ENCODE measurements at places on chromosomes 5 and 9. TPM values are rescaled to one million over a fixed set of nuclear protein-coding genes. Genes with fewer than 3 reads are reported as not detected.
A peak's percentile ranks its signal among the peaks of the same experiment; 100 is the strongest.

DNA sequence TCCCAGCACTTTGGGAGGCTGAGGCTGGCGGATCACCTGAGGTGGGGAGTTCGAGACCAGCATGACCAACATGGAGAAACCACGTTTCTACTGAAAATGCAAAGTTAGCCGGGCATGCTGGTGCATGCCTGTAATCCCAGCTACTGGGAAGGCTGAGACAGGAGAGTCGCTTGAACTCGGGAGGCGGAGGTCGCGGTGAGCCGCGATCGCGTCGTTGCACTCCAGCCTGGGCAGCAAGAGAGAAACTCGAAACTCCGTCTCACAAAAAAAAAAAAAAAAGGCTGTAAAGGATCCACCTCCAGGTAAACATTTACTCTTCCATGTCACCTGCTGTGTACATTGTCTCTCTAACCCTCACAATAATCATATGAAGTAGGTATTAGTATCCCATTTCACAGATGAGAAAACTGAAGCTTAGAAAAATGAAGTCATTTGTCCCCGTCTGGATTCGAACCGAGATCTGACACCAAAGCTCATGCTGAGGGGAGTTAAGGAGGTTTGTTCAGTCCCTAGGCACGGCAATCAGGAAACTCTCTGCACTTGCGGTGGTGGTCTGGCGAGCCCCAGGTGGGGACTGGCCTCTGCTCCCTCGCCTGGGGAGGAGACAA, 494 bp upstream of the DOCK2 start:
- H3K27me3 ChIP-seq, result peaks cover 30% of the 10 kb centered on the region
- H3K27ac ChIP-seq, result no peak overlapping the region
- H3K36me3 ChIP-seq, result peaks cover 17% of the 10 kb centered on the region
- no peak for DNase-seq
- peaks cover 22% of the 10 kb centered on the region for H3K4me1 ChIP-seq

DNA sequence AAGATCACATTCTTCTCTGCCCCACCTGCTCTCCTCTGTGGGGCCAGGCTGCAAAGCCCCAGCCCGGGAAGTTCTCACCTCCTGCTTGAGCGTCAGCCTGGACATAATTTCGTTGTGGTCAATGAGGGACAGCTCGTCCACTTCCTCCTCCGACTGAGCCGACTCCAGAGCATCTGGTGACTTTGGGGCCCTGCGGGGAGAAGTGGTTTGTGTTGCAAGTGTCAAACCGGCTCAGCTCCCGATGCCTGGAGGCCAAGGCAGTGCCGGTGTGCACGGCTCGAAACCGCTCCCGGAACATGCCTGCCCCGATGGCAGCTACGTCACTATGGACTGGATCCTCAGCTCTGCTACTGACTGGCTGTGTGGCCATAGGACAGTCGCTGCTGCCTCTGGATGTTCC, 52.8 kb downstream of the PRRT1B start:
- H3K27ac ChIP-seq, result peak overlapping the region; percentile 19
- H3K27me3 ChIP-seq, result no peaks in the 10 kb centered on the region
- H3K4me1 ChIP-seq, result no peaks in the 10 kb centered on the region
- no peak overlapping the region for H3K4me3 ChIP-seq
- H3K36me3 ChIP-seq, result peaks cover 23% of the 10 kb centered on the region
- DNase-seq, result no peak

Gene SLC45A2
- not detected for total RNA-seq

- H3K4me1 ChIP-seq, result peaks cover 54% of the 10 kb centered on the region
- DNase-seq, result no peak
- no peaks in the 10 kb centered on the region for H3K36me3 ChIP-seq
These were observed 74.4 kb downstream of the LHFPL2 start for GRCh38 chr5:78574131-78574673.

Gene LCN9
- total RNA-seq, result 1.7 TPM

- no peak overlapping the region for H3K4me3 ChIP-seq
- H3K4me1 ChIP-seq, result peaks cover 28% of the 10 kb centered on the region
- no peaks in the 10 kb centered on the region for H3K36me3 ChIP-seq
- H3K27me3 ChIP-seq, result no peaks in the 10 kb centered on the region
- DNase-seq, result no peak
These were observed 47.5 kb upstream of the ARAP3 start for GRCh38 chr5:141729387-141730006.

DNA sequence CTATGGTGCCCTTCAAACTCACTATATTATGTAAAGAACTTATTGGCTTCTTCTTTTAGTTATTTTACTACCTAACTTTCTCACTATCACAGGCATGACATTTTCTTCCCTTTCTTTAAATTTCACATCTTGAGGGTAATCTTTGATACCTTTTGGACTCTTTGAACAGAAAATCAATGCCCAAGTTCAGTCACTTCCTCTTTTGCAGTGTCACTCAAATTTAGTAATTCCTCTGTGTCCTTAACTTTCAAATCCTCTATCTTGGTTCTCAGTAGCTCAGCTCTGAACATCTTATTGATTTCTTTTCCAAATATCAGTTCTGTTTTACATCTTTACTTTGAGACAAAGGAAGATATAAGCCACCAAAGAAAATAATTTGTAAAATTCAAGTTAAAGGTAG, 25.5 kb downstream of the CNTLN start:
- H3K4me1 ChIP-seq, result peaks cover 17% of the 10 kb centered on the region
- no peak overlapping the region for H3K4me3 ChIP-seq
- peaks cover 14% of the 10 kb centered on the region for H3K36me3 ChIP-seq

DNA sequence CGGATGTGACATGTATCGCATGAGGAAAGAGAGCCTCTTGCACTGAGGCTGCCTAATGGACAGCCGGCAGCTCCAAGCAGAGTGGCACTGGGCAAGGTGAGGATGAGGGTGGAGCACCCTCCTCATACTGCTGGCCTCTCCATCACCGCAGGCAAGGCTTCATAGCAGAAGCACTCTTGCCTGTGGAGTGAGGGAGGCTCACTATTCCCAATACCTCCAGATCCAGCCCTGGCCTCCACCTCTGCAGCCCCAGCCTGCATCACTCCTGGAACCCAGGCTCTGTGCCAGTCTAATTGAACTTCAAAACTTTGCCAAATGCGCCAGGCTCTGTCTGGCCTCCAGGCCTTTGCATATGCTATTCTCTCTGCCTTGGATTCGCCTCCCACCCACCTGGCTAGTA, 29.7 kb upstream of the ARAP3 start:
- no peak overlapping the region for H3K27ac ChIP-seq
- no peaks in the 10 kb centered on the region for H3K27me3 ChIP-seq
- no peak overlapping the region for H3K4me3 ChIP-seq
- no peak for DNase-seq
- no peaks in the 10 kb centered on the region for H3K36me3 ChIP-seq

- H3K27me3 ChIP-seq, result peaks cover 6% of the 10 kb centered on the region
- H3K27ac ChIP-seq, result peak overlapping the region; percentile 93
- H3K4me1 ChIP-seq, result peaks cover 6% of the 10 kb centered on the region
- peaks cover 4% of the 10 kb centered on the region for H3K36me3 ChIP-seq
These were observed 25.2 kb upstream of the FOCAD start for GRCh38 chr9:20658677-20659473.

- H3K36me3 ChIP-seq, result no peaks in the 10 kb centered on the region
- no peak overlapping the region for H3K27ac ChIP-seq
- H3K4me3 ChIP-seq, result no peak overlapping the region
- peaks cover 17% of the 10 kb centered on the region for H3K4me1 ChIP-seq
These were observed 116.3 kb upstream of the SLC25A48 start for GRCh38 chr5:135718151-135718550.

Gene SPINK1
- 5.4 TPM for total RNA-seq

GRCh38 chr5:176394881-176395675, 6.5 kb downstream of the HIGD2A start:
- no peaks in the 10 kb centered on the region for H3K27me3 ChIP-seq
- no peak for DNase-seq
- no peaks in the 10 kb centered on the region for H3K36me3 ChIP-seq
- no peaks in the 10 kb centered on the region for H3K4me1 ChIP-seq

GRCh38 chr5:87151547-87151946, 116.1 kb upstream of the RASA1 start:
- DNase-seq, result no peak
- no peak overlapping the region for H3K4me3 ChIP-seq
- no peak overlapping the region for H3K27ac ChIP-seq
- H3K36me3 ChIP-seq, result no peaks in the 10 kb centered on the region
- H3K27me3 ChIP-seq, result no peaks in the 10 kb centered on the region

Gene SPOCK1
- total RNA-seq, result 13.2 TPM

DNA sequence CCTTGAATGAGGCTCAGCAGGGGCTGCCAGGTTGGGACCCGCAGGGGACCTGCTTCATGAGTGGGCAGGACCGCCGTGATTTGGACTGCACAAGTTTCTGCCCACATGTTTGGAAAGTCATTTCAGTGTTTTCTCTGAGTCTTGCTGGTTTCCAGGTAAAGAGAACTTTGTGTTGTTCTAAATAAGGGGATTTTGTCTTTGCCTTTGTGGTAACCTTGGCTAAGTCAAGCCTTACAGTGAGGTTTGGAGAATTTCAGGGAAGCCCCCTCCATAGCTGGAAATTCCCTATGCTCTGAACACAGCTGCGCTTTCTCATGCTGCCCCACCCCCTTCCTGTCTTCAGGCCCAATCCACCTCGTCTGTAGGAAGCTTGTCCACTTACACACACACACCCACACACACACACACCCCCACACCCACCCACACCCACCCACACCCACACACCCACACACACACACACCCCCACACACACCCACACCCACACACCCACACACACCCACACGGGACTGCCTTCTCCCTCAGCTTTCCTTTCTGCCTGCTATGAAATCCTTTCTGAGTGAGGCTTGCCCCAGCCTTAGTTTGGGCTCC, 270.1 kb downstream of the HSPA4 start:
- no peak overlapping the region for H3K4me3 ChIP-seq
- H3K4me1 ChIP-seq, result peaks cover 45% of the 10 kb centered on the region
- H3K27ac ChIP-seq, result no peak overlapping the region

DNA sequence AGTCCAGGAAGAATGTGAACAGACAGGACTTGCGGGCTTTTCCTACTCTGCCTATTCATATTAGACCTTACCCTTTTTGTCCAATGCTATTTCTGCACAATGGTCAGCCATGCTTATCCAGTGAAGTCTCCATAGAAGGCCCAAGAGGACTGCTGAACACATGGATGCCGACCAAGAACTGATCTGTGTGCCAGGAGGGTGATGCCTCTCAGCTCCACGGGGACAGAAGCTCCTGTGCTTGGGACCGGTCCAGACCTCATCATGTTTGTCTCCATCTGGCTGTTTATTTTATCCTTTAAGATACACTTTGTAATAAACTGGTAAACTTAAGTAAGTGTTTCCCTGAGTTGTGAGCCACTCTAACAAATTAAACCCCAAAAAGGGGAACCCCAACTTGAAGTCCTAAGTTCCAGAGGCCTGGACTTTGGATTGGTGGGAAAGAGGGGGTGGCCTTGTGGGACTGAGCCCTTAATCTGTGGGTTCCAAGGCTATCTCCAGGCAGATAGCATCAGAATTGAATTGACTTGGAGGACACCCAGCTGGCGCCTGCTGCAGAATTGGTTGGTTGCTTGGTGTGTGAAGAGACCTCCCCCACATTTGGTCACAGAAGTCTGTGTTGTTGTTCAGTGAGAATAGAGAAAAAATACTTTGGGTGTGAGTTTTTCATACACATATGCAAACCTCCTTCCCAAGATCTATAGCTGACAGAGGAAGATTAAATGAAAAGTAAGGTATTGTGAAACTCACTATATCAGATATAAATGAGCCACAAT, 57.9 kb upstream of the ANKH start:
- no peaks in the 10 kb centered on the region for H3K36me3 ChIP-seq
- DNase-seq, result no peak
- no peaks in the 10 kb centered on the region for H3K4me1 ChIP-seq
- no peak overlapping the region for H3K4me3 ChIP-seq

DNA sequence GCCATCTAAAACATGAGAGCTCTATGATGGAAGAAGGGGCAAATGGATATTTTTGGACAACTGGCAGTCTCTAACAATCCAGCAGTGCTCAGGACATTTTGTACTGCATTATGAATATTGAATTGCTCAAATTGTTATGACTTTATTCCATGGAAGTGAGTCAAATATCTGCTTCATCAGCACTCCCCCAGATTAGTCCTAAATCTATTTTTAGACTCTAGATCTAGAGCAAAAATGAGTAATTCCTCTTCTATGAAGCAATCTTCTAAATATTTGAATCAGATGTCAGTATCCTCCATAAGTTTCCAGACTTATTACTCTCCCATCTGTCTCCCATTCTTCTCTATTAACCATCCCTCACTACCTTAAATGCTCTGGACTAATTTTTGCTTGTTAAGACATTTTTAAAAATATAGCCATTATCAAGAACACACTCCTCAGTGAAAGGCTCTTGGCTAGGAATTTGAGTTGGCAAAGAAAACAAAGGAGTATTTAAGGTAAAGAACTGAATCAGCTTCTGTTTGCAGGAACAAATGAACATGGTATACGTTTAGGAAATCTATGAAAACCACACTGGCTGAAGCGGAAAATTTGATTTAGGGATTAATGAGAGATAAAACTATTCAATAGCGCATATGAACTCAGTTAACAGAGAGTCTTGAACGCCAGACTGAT, 300.9 kb downstream of the MCTP1 start:
- no peak for DNase-seq
- no peaks in the 10 kb centered on the region for H3K27me3 ChIP-seq
- no peaks in the 10 kb centered on the region for H3K36me3 ChIP-seq

Gene RNF183
- 0.17 TPM for total RNA-seq

GRCh38 chr5:125272357-125272756, 525.9 kb upstream of the ZNF608 start:
- H3K27me3 ChIP-seq, result no peaks in the 10 kb centered on the region
- H3K4me3 ChIP-seq, result no peak overlapping the region
- no peak overlapping the region for H3K27ac ChIP-seq
- no peaks in the 10 kb centered on the region for H3K36me3 ChIP-seq
- peaks cover 30% of the 10 kb centered on the region for H3K4me1 ChIP-seq

DNA sequence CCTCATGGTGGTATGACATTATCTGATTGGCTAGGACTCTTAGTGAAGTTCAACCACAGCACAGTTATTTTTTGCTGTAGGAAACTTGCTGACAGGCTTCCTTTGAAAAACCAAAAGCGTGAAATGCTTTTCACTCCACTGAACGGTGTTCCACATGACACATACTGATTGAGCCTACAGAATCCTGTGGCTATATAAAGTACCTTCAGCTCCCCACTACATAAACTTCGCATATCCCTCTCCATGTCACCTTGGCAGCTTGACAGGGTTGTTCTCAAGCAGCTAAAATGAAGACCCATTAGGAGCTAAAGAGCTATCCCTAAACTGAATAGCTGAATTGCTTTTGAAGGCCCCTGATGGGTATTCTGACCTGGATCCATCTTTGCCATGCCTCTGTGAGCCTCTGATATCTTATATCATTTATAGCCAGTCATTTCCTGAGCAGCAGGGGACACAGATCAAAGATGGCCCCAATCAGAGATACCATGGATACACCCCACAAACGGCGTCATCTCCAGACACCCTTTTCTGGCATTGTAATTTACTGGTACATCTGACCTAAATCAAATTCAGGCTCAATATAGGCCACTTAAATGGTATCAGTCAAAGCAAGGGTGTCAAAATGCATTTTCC, 91.5 kb downstream of the APBA1 start:
- no peak for DNase-seq
- H3K27me3 ChIP-seq, result peaks cover 79% of the 10 kb centered on the region
- H3K36me3 ChIP-seq, result no peaks in the 10 kb centered on the region

DNA sequence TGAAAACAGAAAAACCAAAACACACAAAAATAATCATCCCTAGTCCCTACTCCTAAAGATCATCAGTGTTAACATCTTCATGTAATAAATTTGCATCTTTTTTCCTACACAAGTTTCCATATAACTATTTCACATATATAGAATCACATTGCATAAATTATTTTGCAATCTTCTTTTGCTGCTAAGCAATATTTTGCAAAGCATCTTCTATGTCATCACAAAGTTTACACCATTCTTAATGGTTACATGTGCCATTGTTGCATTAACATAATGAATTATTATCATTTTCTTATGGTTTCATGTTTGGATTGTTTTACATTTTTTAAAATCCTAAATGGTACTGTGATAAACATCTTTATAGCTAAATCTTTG, 17.8 kb downstream of the SH3TC2 start:
- no peaks in the 10 kb centered on the region for H3K36me3 ChIP-seq
- no peak overlapping the region for H3K4me3 ChIP-seq
- H3K27me3 ChIP-seq, result no peaks in the 10 kb centered on the region

Data from WTC11 (cell line).